ENCODE measurements at places on chromosomes 16 and 17.

- DNase-seq, result no peak
Observed at GRCh38 chr17:4870855-4871254, 28.5 kb upstream of the C17orf107 start.

DNA sequence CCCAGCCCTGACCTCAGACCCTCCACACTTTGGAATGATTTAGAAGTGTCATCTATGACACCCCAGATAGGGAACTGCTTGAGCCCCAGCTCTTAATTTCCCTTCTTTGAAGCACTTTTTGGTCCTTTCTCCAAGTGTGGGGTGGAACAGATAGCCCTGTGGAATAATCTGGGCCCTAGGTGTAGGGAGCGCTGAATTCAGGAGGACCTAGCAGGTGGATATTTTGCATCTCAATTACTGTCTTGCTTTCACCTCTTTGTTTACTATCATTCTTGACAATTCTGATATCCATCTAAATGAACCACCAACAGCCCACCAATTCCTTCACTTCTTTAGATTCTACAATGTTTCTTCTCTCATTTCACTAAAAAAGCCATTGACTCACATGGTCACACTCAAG, 850.4 kb downstream of the KCNJ2 start:
- no peak for DNase-seq

DNA sequence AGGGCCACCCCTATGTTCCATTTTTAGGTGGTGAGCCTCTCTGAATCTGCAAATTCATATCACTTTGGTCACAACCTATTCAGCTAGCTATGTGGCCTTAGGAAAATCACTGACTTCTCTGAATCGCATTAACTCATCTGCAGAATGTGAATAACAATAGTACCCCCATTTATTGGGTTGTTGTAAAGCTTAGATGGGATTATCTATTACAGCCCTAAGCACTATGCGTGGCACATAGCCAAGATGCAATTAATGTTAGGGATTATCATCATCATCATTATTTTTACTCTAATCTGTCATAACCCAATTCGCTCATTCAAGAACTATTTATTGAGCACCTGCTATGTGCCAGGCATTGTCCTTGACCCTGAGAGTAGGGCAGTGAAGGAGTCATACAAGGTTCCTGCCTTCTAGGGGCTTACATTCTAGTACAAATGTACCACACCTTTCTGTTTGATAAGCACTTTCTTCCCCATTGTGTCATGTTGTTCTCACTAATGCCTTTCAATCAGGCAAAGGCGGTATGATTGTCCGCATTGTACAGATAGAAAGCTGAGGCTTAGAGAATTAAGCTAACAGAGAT, 38.5 kb downstream of the CHD9 start:
- no peak for DNase-seq

- no peak for DNase-seq
Observed at GRCh38 chr17:28173801-28174200, 131.3 kb downstream of the NLK start.

- DNase-seq, result peak; percentile 92
Observed at GRCh38 chr17:38853292-38854219, at the start of gene RPL23. TSS of gene RPL23 (minus strand) at chr17:38853721. CDS start at chr17:38853710, 11 bp downstream.

All from CMK (cell line).